ENCODE measurements at places on chromosomes 2 and 18.

DNA sequence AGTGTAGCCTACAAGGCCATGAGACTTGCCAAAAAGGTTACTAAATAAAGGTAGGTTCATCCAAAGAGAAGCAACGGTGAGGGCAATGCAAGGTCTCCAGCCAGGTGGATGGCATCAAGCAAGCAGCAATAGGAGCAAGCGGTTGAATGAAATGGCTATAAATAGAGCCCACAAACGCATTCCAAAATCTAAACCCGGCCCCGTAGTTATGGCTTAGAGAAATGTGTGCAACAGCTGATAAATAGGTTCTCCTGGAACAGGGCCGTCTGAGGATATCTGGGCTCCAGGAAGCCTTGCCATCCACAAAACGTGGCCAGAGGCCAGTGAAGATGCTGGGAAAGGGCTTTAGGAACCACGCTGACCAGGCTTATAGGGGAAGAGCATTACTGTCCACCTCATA is 146.1 kb upstream of the PID1 start:
- no peak for DNase-seq

- no peak for DNase-seq
Observed at GRCh38 chr2:168698969-168699368, 103.5 kb upstream of the NOSTRIN start.

DNA sequence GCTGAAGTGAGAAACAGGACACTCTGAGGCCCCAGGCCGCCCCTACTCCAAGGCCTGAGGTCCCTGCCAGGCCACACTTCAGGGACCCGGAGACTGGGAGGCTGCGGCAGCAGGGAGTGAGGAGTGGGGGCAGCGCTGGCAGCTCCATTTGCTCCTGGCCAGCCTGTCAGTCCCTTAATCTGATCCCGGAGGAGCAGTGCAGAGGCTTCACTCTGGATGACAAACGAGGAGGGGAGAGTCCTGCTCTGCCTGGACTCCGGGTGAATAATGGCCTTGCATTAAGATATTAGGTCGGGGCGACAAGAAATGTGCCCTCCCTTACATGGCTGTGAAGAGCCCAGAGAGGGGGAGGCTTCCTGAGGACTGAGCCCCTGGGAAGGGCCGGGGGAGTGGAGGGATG is 14.3 kb upstream of the PRSS56 start:
- DNase-seq = no peak

DNA sequence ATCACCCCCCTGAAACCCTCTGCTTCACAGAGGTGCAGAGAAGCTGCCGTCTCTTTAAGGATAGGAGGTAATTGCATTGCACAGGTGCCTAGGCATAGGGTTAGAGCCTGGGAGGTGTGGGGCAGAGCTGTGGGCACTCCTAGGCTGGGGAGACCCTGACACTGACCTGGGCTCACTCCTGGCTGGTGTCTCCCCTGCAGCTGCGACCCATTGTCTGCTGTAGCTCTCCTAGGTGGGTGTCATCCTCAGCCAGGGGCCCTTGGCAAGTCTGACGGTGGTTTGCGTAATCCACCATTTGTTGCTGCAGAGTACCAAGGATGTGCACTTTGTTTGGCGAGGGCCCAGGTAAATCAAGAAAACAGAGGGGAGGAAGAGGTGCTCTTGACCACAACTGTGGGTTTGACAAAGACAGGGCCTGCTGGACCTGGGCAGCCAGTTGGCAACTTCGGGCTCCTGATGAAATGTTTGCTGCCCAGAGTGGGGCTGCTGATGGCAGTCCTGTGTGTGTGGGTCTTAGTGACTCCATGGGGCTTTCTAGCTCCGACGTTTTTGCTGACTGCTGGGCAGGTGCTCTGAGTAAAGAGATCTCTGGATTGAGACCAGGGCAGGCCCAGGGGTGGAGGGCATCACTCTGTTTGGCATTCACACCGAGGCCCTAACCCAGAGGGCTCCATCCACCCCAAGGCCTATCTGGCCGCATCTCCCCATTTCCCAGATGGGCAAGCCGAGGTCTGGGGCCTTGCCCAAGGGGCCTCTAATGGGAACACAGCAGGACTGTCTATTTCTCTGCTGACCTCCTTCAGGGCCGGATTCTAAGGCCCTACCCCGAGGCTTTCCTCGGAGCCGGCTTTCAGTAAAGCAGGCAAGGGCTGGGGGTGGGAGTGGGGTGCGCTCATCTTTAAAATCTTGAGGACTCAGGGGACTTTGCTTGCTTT is 67.7 kb downstream of the EDAR start:
- no peak for DNase-seq

DNA sequence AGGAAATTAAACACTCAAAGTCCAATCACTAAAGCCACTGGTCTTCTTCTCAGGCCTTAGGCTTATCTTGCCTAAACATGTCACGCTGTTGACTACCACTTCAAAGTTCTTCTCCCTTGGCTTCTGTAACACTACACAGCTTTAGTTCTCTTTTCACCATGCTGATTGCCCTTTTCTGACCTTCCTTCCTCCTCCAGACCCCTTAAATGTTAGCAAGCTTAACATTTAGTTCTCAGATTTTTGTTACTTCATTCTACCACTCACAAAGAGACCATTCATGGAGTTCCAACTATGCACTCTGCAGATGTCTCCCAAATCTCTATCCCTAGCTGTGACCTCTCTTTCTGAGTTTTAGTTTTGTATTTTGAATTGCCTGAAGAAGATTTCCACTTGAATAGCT is 64.4 kb downstream of the TTC21B start:
- DNase-seq = no peak

DNA sequence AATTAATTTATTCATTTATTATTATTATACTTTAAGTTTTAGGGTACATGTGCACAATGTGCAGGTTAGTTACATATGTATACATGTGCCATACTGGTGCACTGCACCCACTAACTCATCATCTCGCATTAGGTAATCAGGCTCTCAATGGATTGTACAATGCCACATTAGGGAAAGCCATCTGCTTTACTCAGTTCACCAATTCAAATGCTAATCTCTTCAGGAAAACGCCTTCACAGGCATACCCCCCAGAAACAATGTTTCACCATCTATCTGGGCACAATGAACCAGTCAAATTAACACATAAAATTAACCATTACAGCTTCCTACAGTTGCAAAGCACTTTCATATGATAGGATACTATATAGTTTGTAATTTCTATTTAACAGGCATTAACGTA is 84.8 kb upstream of the DNAJC10 start:
- no peak for DNase-seq

GRCh38 chr2:167388497-167388896 is 500.2 kb downstream of the XIRP2 start:
- no peak for DNase-seq

DNA sequence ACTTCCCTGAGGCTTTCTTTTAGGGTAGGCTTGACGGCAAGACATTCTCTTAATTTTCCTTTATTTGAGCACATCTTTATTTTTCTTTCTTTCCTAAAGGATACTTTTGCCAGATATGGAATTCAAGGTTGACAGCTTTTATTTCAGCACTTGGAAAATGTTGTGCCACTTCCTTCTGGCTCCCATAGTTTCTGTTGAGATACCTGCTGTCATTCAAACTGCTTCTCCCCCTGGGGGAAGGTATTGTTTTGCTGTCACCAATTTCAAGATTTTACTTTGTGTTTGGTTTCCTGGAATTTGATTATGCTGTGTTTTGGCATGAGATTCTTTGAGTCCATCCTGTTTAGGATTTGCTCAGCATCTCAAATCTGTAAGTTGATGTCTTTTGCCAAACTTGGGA is 39.1 kb upstream of the TWIST2 start:
- no peak for DNase-seq

DNA sequence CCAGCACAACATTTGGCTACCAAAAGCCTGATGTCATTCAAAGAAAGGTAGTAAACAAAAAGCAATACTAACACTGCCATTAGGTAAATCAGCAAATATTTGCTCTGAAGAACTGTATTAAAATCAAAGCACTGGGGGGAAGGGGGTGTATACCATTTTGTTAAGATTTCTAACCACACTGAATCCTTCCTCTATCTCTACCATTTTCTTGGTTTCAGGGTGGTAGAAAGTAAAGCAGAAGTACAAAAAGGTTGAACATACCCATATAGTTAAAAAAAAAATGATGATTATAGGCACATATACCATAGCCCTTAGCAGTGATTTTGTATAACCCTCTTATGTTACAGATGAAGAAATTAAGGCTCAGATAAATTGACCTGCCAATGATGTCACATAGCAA is 437.6 kb downstream of the ZEB2 start:
- DNase-seq = no peak

- no peak for DNase-seq
Observed at GRCh38 chr2:241814393-241814642, 5.3 kb downstream of the NEU4 start.

DNA sequence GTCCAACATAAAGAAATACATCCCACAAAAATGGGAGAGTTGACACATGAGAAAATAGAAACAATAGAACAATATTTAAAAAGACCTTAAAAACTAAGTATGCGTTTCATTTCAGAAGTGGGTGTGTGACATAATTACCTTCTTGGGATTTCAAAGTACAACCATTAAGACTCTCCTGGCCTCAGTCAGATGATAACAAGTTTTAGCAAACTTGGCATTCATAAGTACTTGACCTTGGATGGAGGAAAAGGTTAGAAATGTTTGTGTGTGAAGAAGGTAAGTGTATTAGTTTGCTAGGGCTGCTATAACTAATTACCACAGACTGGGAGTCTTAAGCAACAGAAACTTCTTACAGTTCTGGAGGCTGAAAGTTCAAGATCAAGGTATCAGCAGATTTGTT is 4.9 kb upstream of the NGEF start:
- DNase-seq = no peak

DNA sequence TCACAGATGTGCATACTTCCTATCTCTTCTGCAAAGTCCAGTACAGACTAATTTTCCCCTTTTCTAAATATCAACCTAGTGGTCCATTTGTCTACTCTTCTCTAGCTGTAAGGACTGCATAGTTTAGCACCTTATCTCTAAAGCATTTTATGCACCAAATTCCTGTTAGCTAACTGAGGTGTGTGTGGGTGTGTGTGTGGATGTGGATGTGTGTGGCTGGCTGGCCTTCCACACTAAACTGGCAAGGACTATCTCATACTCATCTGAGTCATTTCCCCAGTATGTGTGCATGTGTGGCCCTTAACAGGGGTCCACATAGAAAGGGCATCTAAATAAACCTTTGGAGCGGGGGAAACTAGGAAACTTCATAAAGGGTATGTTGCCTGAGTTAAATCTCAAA is 139.6 kb downstream of the TTC32 start:
- DNase-seq = no peak

- no peak for DNase-seq
Observed at GRCh38 chr2:11377928-11378545, 33.6 kb upstream of the ROCK2 start.

DNA sequence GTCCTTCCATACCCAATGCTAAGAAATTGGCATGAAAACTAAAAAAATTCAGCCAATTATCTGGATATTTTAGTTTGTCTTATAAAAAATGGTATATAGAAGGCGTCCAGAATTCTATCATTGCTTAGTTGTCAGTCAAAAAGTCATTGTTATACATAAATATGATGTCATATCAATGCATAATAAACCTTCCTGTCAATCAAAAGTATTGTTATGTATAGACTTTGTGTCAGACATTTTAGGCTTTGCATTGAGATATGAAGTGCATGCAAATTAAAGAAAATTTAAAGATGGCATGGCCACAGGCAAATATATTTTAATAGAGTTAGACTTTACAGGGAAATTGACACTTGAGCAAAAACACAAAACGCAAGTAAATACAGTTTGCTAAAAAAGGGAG is 173.4 kb upstream of the FANCL start:
- no peak for DNase-seq

- DNase-seq = no peak
Observed at GRCh38 chr2:127086990-127087790, 19.8 kb downstream of the BIN1 start.

DNA sequence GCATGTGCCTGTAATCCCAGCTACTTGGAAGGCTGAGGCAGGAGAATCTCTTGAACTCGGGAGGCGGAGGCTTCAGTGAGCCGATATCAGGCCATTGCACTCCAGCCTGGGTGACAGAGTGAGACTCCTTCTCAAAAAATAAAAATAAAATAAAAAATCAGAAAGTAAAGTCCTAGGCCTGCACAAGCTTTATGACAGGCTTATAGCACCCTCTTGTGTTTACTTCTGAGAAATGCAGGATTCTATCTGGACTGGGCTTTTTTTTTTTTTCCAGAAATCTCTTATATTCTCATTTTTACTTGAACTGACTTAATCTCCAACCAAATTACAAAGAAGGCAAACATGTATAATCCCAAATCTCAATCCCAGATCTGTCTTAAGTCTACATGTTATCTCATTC is 26.1 kb upstream of the REG3G start:
- no peak for DNase-seq

Data from activated CD4-positive, alpha-beta T cell treated with anti-CD3 and anti-CD28 coated beads, Interleukin-2, amount 50 U/mL, for 24 hours (primary cell).